ENCODE measurements at places on chromosomes 5 and 9.

DNA sequence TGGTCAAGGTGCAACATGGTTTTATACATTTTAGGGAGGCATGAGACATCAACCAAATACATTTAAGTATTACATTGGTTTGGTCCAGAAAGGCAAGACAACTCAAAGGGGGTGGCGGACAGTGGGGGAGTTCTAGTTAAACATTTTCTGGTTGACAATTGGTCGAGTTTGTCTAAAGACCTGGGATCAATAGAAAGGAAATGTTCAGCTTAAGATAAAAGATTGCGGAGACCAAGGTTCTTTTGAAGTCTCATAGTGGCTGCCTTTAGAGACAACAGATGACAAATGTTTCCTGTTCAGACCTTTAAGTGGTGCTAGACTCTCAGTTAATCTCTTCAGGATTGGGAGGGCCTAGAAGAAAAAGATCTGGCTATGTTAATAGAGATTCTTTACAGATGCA, 47.7 kb upstream of the TTC39B start:
- DNase-seq, result no peak

DNA sequence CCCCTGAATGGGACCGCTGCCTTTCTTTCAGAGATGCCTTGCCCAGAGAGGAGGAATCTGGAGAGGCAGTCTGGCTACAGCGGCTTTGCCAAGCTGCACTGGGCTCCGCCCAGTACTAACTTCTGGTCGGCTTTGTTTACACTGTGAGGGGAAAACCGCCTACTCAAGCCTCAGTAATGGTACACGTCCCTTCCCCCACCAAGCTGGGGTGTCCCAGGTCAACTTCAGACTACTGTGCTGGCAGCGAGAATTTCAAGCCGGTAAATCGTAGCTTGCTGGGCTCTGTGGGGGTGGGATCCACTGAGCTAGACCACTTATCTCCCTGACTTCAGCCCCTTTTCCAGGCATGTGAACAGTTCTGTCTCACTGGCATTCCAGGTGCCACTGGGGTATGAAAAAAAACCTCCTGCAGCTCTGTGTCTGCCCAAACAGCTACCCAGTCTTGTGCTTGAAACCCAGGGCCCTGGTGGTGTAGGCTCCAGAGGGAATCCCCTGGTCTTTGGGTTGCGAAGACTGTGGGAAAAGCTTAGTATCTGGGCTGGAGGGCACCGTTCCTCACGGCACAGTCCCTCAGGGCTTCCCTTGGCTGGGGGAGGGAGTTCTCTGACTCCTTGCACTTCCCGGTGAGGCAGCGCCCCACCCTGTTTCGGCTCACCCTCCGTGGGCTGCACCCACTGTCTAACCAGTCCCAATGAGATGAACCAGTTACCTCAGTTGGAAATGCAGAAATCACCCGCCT, 171.2 kb downstream of the CWC27 start:
- no peak for DNase-seq

GRCh38 chr9:96420468-96421219, 2.5 kb upstream of the ZNF367 start:
- no peak for DNase-seq

DNA sequence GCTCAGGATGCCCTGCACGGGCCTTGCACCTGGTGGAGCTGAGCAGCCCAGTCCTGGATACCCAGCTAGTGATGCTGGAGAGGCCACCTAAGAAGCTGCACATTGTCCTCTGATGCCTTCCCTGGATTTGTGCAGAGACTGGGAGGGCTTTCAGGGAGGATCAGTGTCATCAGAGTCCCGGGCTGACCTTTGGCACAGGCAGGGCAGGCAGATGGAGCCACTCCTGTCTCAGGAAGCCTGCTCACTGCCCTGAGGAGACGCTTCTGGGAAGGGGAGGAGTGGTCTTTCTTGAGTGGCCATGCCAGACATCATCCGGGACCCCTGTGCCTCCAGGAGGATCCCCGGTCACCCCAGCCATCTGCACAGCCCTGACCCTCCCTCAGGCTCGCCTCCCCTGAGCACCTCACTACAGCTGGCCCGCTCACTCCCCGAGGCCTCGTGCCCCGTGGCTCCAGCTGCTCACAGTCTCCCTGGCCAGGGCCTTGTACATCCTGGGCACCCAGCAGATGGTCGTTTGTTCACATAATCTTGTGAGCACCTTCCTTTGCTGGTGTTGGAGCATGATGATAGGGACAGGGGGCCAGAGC, 47.2 kb upstream of the FCN2 start:
- no peak for DNase-seq

- peak; percentile 58 for DNase-seq
Observed at GRCh38 chr9:272251-273213, 57.9 kb downstream of the DOCK8 start.

GRCh38 chr9:2718698-2719033, 1.4 kb downstream of the KCNV2 start:
- no peak for DNase-seq

- DNase-seq, result no peak
Observed at GRCh38 chr5:126941403-126941802, 89.0 kb downstream of the MARCHF3 start.

DNA sequence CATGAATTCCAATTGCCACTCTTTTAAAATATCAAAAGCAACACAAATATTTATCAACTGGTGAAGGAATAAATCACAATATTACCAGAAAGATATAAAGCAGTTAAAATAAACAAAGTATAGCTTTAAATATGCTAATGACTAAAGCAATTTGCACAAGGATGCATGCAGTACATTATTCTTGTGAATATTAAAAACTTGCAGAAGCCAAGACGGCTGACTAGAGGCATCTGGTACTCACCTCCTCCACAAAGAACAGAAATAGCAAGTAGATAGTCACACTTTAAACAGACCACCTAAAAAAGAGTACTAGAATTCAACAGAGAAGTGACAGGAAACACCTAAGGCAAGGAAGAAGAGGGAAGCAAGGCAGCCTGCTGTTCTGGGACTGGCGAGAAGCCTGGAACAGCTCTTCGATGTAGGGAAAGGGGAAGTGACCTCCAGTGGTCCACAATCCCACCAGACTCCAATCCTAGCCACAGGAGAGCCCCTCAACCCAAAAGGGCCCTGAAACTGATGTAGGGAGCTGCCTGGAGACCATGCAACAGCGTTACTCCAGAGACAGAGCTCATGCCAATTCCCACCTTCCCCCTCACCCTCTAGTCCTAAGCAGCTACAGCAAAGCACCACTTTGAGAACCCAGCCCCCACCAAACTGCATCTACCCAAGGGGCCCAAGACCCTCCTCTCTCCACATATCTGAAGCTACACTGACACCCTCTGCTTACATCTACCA, 86.3 kb downstream of the LPAR1 start:
- no peak for DNase-seq

DNA sequence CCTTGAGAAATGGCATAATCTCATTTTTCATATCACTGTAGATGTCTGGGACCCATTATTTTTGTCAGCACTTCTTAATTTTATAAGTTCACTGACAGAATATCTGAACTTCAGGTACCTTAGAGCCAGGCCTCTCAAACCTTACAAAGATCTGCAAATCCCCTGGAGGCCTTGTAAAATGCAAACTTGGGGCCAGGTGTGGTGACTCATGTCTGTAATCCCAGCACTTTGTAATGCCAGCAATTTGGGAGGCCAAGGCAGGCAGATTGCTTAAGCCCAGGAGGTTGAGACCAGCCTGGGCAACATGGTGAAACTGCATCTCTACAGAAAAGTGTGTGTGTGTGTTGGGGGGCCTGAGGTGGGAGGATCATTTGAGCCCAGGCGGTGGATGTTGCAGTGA, 30.8 kb downstream of the RASGRF2 start:
- DNase-seq, result no peak

- DNase-seq, result no peak
Observed at GRCh38 chr9:35205340-35205739, 43.5 kb downstream of the UNC13B start.

- no peak for DNase-seq
Observed at GRCh38 chr5:61329550-61330128, 2.4 kb upstream of the ZSWIM6 start.

DNA sequence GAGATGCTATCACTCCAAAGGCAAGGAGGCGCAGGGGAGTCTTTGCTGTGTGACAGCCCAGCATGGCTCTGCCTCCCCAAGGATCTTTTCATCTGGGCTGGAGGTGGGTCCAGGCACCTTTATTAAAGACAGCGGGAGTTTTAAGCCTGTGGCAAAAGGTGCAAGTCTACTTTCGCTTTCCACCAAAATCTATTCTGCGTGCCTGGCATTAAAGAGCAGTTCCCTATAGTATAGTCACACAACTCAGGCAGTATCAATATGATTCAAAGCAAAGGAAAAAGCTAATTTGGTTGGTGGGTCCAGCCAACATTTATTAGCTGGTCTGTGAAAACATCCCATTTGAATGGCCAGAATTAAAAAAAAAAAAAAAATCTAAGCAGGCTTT, 398.7 kb downstream of the EBF1 start:
- DNase-seq, result no peak

Data from stimulated activated CD8-positive, alpha-beta memory T cell treated with anti-CD3 and anti-CD28 coated beads, Interleukin-4, amount 100 ng/mL, for 4 hours (primary cell).